NCI-H2081 (cell line): ENCODE measurements at places on chromosomes 1 and 21.

GRCh38 chr1:15168479-15168878 lies 14.9 kb downstream of the TMEM51 start:
- no peak for DNase-seq

DNA sequence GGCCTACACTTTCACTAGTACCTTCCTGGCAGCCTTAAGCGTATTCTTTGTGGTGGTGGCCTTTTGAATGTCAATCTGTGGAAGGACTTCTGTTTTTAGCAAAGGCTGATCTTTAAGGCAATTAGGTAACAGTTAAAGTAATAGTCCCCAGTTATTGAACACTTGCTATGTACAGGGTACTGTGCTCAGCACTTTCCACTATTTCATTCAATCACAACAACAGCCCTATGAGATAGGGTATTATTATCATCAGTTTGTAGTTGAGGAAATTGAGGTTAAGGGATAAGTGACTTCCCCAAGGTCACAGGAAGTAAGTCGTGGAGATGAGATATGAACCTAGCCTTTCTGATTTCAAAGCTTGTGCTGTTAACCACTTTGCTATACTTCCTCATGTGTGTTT lies 185.7 kb downstream of the ST6GALNAC3 start:
- no peak for DNase-seq

GRCh38 chr1:41713557-41714327 lies 205.0 kb downstream of the HIVEP3 start:
- no peak for DNase-seq

DNA sequence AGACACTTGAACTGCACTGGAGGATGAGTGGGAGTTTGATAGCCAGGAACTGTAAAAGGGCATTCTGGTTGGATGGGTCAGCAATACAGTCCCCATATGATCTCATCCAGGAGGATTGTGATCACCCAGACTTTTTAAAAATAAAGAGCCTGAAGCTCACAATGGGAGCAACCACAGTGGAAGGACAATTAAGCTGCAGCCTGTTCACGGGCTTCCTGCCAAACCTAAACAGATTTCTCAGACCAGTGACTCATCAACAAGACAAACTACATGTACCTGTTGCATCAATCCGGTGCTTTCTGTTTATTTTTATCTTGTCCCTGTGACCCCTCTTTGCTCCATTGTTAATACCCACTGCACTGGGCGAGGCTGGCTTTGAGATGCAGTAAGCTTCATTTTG lies 52.3 kb downstream of the PAPPA2 start:
- DNase-seq: peak; percentile 44
